ENCODE measurements at places on chromosomes 13 and 19.

- DNase-seq = no peak
Observed at GRCh38 chr13:98792321-98792720, 39.8 kb upstream of the SLC15A1 start.

DNA sequence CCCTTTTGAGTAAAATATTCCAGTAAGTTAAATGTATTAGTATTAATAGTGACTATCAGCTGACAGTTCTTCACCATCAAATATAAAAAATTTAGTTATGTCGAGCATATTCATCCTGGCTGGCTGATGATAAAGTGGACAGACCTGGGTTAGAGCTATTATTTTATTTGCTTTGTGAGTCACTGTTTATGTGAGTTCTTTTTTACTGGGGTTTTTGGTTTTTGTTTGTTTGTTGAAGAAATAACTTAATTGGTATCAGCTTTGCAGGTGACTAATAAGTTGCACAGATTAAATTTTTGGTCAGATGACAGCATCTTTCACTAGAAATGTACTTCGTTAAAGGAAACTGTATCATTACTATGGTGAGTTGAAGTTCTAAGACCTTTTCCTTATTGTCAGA lies 224.7 kb downstream of the GGACT start:
- peak; percentile 63 for DNase-seq

DNA sequence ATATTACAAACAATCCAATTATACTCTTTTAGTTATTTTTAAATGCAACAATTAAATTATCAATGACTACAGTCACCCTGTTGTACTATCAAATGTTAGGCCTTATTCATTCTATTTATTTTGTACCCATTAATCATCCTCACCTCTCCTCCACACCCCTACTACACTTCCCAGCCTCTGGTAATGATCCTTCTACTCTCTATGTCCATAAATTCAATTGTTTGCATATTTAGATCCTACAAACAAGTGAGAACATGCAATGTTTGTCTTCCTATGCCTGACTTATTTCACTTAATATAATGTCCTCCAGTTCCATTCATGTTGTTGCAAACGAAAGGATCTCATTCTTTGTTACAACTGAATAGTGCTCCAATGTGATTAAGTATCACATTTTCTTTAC lies 1414.6 kb downstream of the SLITRK1 start:
- no peak for DNase-seq

- no peak for DNase-seq
Observed at GRCh38 chr19:47601180-47601904, 7.6 kb upstream of the BICRA start.

GRCh38 chr19:15244808-15245207 lies 12.6 kb upstream of the EPHX3 start:
- DNase-seq = no peak

GRCh38 chr13:75558145-75558840 lies 8.7 kb downstream of the UCHL3 start:
- DNase-seq = no peak

DNA sequence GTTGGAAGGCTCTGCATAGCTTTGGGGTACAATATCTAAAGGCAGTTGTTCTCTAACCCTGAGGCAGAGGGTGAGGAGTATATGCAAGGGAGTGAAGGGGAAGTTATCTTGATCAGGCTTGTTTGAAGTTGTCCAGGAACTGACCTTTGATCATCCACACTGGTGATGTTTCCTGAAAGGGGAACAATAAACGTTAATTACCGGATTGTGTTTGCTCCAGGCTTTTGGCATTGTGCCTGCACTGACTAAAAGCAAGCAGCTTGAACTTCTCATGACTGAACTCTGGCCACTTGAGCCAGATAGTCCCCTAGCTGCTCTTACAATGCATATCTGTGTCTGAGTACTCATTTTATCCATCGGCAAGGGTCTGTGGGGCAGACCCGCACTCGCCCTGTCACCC lies 27.0 kb upstream of the ZNF726 start:
- no peak for DNase-seq

DNA sequence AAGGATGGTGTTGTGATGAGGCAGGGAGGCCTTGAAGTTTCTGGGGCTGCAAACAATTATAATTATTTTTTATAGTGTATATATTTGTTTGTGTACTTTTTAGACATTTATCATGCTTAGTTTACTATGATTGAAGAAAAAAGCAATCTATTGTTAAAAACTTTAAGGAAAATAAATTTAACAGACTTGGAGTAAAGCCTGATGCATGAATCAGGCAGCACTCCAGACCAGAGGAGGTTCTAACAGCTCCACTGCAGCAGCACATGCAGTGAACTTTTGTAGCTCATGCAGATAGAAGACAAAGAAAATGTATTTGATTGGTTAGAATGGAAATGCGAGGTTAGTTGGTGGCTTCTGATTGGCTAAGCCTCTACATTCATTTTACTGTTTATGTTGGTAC lies 36.8 kb upstream of the PABPC3 start:
- DNase-seq = no peak

DNA sequence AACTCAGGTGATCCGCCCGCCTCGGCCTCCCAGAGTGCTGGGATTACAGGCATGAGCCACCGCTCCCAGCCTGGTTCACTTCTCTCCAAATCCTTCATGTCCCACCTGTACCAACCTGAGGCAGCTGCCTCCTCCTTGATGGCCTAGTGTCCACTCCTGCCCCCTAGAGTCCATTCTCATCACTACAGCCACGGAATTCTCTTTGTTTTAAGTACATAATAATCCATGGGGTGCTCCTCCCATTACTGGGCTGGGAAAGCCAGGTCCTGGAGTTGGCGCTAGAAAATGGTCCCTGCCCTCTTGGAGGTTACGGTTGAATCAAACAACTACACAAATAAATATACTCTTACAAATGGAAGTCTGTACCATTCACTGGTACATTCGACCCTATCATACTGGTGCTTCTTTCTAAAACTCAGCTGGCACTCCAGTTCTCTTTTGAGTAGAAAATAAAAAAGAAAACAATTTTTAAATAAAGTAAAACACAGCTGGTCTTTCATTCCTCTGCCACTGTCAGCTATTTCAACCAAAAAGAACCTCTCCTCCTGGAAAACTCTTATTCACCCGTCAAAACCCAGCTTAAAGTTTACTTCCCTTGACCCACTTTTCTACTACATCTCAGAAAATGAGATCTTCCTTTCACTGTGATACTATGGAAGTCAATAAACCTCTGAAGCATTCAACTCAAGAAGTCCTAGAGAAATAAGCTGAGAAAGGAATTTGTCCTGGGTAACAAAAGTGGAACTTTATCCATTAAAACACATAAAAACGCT lies 22.4 kb upstream of the ARHGEF18 start:
- DNase-seq = no peak

DNA sequence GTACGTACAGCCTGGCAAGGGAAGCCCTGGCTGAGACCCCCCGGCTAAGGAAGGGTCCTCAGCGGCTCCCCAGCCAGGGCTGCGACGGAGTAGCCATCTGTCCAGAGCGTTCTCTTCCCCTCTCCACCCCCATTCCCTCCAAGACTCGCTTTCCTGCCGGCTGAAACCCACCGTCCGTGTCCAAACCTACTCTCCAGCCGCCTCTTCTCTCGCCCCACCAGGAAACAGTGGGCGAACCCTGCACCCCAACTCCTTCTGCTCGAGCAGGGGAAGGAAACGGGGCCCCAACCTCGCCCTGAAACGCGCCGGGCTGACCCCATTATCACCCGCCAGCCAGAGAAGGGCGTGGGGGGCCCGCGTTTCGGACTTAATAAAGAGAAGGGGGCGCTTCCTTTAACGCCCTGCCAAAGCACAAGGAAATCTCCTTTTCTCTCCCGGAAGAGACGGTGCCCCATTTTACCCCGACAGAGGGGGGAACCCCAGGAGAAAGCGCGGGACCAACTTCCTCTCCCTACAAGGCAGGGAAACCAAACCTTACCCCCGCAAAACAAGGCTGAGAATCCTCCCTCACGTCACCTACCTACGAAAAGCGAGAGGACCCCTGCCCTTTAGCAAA lies 2.5 kb downstream of the ZC3H4 start:
- no peak for DNase-seq

GRCh38 chr13:39452834-39453233 lies 150.2 kb downstream of the LHFPL6 start:
- no peak for DNase-seq

DNA sequence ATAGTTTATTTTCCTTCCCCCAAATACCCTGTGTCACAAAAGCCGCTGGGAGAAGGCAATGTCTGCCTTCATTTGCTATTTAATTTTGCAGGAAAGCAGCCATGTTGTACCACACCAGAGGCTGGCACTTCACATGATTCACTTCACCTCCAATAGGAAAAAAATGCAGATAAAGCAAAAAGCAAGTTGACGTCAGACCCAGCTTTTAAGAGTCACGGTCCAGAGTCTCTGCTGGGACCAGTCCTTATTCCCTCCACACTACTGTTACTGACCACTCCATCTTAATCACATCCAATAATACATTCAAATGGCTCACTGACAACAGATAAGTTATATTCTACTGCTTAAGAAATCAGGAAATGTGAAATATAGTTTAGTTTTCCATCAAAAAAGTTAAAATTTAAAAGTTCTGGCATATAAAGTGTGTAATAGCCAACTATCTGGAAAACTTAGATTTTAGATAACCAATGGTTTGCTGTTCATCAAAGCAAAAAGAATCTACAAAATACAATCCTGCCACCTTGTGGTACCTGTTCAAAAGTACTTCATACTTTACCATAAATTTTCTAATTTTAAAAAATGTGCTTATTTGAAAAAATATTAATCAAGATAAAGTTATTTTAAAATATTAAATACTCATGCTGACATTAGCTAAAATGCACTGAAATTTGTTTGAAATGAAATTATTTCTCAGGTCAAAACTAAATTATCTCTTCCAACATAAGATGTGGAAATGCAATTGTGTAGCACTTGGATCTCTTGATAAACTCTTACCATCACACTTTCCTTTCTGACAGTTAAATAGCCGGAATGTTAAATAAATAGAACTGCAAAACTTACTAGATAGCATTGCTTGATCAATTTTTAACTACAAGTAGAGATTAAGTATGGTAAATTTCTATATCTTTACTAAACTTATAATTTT lies 97.3 kb downstream of the SERP2 start:
- no peak for DNase-seq

- DNase-seq = no peak
Observed at GRCh38 chr19:27618006-27618405, 1594.9 kb downstream of the UQCRFS1 start.

- DNase-seq = no peak
Observed at GRCh38 chr13:54196684-54197083, 1168.1 kb downstream of the OLFM4 start.

DNA sequence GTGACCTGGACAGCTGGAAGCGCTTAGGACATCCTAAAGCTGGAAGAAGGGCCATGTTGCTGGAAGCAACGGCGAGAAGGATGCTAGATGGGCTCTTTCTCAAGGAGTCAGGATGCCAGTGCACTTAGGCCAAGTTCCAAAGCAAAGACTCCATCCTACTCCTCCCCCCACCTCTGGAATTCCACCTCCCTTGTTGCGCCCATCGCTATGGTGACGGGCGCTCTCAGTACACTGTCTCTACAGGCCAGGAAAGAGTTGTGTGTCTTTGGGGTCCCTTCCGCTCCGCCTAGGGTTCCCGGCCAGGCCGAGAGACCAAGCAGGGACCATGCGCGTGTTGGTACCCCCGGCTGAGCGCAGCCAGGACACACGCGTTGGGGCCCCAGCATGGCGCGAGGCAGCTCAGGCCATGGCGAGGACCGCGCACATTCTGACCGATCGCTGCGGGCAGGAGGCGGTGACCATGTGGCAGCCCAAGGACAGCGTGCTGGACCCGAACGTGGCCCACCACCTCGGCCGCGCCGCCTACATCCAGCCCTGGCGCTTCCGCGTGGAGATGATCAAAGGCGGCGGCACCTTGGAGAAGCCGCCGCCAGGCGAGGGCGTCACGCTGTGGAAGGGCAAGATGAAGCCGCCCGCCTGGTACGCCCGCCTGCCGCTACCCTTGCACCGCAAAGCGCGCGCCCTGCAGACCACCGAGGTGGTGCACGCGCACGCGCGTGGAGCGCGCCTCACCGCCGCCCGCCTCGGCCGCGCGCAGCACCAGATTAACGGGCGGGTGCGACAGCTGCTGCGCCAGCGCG lies 31.0 kb upstream of the SLC1A6 start:
- DNase-seq = no peak

- no peak for DNase-seq
Observed at GRCh38 chr19:40320558-40320935, 27.6 kb downstream of the C19orf47 start.

DNA sequence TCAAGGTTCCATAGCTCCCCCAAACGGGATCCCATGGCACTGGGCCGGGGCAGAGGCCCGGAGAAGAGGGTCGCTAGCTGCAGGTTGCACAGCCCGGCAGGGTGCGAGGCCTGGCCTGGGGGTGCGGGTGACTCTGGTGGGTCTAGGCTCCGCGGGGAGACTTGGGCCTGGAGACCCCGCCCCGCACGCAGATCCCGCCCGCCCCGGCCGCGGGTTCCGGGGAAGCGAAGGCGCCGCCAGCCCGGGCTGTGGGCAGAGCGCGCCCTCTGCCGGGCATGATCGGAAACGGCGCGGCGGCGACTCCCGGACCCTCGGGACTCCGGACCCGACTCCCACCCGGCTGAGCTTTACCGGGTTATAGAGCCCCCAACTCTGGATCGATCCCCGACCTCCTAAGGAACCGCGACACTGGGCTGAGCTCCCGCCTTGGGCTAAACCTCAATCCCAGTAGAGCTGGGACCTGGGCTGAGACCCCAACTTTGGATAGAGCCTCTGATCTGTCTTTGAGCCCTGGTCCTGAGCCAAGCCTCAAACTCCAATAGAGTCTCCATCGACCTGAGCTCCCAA lies 3.1 kb upstream of the TNFAIP8L1 start:
- DNase-seq = no peak

DNA sequence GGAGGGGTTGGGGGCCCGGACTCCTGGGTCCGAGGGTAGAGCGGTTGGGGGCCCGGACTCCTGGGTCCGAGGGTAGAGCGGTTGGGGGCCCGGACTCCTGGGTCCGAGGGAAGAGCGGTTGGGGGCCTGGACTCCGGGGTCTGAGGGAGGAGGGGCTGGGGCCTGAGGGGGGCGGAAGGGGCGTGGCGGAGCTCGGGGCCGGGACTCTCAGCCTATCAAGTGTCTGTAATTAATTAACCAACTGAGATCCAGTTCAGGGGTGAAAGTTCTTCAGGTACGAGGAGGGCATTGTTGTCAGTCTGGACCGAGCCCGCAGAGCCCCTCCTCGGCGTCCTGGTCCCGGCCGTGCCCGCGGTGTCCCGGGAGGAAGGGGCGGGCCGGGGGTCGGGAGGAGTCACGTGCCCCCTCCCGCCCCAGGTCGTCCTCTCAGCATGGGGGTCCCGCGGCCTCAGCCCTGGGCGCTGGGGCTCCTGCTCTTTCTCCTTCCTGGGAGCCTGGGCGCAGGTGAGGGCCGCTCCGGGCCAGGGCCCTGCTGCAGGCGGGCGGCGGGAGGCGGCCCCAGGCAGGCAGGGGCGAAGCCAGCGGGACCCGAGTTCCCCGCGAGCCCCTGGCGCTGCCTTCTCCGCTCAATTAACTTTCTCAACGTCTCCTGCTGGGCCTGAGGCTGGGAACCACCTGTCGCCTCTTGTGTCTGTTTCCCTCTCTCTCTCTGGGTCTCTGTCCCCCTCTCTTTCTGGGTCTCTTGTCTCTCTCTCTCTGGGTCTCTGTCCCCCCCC lies 697 bp downstream of the FCGRT start:
- no peak for DNase-seq

GRCh38 chr19:15297416-15298224 lies 34.7 kb downstream of the BRD4 start:
- peak; percentile 74 for DNase-seq

- DNase-seq = no peak
Observed at GRCh38 chr13:37984357-37984756, 114.8 kb upstream of the TRPC4 start.

- no peak for DNase-seq
Observed at GRCh38 chr13:29748097-29748496, 102.3 kb downstream of the UBL3 start.
